ENCODE measurements at places on chromosomes 2 and 18.

- no peak for DNase-seq
Measured at GRCh38 chr2:203732092-203732952, 25.9 kb downstream of the CD28 start.

DNA sequence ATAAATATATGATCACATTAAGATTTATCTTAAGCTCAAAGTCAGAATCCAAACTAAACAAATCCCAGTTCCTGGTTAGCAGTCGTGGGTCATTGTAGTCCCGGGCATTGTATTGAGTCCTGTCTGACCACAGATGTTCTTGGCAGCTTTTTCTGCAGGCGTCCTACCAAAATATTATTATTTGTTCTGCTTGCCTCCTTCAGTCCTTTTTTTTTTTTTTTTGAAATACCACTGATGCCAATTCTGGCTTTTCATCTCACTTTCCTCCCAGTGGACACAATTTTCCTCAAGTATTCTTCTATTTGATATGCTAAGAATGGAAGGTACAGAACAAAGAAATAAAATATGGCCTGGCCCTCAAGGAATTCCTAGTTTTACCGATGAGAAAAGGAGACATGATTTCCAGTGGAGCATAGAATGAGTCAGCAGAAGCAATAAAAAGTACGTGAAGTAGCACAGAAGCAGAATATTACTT is 151.6 kb downstream of the CSRNP3 start:
- no peak for DNase-seq

DNA sequence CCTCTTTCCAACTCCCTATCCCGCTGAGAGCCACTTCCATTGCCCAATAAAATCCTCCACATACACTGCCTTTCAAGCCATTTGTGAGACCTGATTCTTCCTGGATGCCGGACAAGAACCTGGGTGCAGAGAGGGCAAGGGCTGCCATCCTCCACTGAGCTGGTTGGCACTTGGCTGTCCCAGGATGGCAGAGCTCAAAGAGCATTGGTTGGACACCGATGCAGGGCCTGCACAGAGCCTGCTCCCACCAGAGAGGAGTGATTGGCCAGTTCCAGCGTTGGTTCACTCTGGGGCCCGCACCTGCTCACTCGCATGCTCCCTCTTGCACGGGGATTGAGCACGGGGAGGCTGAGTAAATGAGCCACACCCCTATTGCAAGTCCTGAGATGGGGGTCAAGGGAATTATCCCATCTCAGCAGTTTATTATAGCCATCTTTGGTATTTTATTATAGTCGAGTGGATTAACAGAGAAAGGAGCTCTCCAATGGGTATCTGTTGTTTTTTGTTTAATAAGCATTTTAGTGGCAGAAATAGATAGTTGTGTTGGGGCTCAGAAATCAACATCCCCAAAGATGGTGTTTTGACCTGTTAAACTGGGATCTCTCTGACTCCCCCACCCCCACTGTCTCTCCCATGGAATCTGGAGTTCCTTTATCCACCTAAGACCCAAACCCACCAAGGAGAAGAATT is 19.8 kb upstream of the MGAT4A start:
- no peak for DNase-seq

DNA sequence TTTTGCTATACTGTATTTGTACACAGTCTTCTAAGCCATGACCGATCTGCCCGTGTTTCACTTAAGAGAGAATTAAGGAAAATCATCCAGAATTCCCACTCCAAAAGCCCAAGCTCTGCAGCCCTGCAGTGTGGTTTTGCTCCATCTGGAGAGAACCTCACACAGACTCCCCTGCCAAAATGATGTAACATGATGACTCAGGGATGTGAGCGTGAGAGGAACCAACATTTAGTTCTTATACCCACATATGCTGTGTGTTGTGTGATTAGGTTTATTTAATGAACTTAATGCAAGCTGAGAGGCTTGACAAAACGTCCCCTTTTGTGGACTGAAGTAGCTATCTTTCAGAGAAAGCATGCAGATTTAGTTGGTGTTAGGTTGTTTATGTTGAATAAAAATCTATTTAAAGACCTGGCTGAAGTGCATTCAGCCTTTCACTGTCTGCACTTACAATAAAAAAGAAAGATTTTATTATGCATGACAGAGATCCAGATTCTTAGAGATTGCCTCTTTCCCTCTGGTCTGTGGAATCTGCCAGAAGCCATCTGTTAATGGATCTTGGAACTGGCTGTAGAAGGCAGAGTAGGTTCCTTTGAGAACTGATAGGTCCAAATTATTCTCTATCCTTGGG is 6.3 kb downstream of the RAB12 start:
- DNase-seq, result peak; percentile 19

- peak; percentile 63 for DNase-seq
Measured at GRCh38 chr2:207796585-207797350, 27.1 kb upstream of the FZD5 start.

- DNase-seq, result no peak
Measured at GRCh38 chr2:65742977-65743376, 310.6 kb upstream of the SPRED2 start.

- DNase-seq, result peak; percentile 6
Measured at GRCh38 chr2:20590704-20591515, 60.0 kb downstream of the HS1BP3 start.

DNA sequence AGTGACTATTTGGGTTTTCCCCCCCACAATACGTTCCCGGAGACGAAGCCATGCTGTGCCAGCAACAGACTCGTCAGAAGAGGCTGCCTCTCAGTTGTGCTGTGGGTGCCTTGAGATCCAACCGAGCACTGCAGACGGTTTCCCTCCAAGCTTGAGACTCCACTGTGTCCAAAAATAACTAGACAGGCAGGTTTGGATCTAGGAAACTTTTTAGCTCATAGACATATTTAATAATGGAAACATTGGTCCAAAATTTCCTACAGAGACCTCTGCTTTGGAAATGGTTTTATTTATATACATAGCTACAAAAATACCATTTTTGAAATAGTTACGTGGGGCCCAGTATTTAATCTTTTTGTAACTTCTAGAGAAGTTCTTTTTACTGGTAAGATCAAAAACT is 63.1 kb upstream of the SPATS2L start:
- DNase-seq, result no peak

DNA sequence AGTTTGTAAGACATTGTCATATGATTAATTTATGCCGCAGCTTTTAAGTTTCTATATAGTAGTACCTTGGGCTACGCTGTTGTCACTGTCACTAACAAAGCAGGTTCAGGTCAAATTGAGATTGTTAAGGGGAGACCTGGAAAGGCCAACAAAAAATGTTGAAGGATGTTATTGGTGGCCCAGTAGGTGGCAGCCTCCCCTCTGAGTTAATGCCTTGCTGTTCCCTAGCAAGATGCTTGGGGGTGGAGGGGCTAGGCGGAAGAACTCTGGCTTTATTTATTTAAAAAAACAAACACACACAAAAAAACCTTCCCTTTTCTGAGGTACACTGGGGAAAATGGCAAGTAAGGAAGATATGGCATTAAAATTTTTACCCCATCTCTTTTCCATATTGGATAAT is 128.3 kb upstream of the ATP5MC3 start:
- DNase-seq, result peak; percentile 11

DNA sequence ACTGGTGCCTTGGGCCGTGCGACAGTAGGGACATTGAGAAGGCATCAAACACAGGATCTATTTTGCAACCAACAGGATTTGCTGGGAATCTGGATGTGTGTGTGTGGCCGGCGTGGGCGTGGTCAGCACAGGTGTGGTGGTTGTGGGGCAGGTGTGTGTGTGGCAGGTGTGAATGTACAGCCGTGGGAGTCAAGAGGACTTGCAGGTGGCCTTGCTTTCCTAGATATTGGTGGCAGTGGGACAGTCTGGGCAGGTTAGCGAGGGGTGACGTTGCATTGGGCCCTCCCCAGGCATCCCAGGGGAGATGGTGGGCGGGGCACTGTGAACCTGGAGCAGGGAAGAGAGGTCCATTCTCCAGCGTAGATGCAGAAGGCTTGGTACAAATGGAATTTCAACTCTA is 3.2 kb upstream of the LIMS2 start:
- DNase-seq, result no peak

DNA sequence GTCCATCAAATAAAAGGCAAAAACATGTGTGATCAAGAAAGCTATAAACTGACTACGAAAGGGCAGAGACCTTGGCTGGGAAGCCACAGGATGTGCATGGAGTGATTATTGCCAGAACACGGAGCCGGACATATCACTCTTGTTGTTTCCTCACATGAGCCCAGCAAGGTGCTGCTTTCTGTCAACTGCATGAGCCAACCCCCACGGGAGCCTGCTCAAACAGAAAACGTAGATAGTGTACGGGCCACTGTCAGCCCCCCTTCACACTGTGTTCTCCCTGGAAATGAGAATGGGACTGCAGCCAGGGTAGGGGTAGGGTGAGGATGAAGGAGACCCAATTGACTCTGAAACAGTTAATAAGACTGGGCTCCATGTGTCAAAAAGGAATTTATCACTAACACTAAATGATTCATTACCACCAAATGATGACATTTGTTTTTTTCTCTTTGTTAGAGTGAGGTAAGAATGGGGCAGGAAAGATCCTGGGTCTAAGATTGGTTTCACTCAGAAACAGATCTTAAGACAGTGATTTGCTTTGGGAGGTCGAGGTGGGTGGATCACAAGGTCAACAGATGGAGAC is 235.8 kb downstream of the MREG start:
- no peak for DNase-seq

- no peak for DNase-seq
Measured at GRCh38 chr18:35661483-35662146, 80.1 kb downstream of the GALNT1 start.

DNA sequence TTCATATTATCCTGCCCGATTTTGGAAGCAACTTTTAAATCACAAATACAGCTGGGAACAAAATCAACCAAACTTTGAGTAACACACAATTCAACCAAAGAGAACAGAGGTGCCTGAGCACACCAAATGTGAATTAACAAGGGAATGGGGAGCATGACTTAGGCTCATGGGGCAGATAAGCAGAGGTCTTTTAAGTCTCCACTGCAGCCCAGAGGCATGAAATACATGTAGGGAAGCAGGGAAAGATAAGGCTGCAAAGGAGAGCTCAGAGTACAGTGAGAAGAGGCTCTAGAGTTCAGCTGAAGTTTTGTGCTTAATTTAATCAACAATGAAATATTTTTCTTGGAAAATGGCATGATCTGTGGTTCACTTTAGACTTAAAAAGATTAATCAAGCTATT is 49.0 kb downstream of the CYTIP start:
- DNase-seq, result no peak

DNA sequence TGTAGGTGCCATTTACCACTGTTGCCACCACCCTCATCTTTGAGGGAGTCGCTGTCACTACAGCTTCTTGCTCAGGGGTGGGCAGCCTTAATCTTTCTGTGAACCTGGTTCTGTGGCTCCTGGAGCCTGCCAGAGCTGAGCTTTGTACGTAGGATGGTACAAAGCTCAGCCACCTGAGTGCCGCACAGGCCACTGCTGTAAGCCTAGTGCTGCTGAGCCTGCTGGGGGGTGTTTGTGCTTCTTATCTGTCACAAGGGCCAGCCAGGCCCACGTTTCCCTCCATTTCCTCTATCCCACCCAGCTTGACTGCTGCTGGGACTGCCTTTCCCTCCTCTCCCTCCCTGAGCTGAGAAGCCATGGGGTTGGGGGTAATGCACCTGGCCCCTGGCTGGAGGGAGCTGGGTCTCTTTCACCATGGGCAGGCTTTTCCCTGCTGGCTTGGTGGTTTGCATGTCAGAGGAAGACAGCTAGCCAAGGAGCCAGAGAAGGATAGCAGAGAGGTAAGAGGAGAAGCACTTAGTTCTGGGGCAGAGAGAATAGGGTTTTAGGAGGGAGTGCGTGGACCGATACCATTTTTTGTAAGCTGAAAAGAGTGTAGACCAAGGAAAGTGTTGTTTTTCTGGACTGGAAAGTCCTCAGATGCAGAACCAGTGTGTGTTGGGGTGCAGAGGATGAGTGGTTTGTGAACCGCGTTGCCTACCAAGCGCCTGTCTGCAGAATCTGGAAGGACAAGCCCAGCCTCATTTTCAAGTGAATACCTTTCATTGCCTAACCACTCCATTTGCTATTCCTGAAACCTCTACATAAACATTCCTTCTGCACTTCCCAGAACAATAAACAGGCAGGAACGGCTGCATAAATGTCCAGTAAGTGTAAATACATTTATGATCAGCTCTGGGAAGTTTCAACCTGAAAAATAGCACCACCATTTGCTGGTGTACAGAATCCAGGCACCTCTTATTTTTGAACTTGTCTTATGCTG is 45.1 kb upstream of the FHL2 start:
- DNase-seq, result peak; percentile 17

GRCh38 chr2:232547991-232548390 is 2.4 kb downstream of the TIGD1 start:
- DNase-seq, result no peak

- peak; percentile 16 for DNase-seq
Measured at GRCh38 chr18:8912348-8913326, 189.9 kb upstream of the NDUFV2 start.

- DNase-seq, result no peak
Measured at GRCh38 chr2:136705336-136705735, 60.0 kb upstream of the THSD7B start.

DNA sequence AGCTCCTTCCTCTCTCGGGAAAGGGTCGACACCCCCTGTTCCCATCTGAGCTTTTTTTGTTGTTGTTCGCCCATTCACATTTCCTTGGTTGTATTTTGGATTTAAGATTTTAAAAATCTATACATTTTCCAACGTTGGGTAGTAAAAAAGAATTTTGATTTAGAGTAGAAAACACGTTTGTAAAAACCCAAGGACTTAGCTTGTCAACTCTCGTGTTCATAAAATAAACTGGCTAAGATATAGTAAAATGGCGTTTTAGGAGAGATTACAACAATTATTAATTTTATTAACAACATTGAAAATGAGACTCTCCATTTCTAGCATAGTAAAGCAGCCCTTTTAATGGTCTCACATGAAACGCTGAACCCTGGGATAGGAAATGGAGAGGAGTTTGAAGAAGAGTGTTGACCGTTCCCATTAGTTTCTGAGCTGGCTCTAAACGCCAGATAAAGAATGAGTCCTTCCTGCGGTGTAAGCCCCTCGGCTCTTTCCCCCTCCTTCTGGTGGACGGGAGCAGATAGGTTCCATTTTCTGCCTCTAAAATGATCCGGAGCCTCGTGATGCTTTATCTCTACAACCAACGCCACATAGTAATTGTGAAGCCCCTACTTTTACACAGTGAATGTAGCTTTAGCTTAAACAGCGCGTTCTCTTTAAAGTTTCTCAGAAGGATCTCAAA is 24.0 kb upstream of the ZNF516 start:
- no peak for DNase-seq

- no peak for DNase-seq
Measured at GRCh38 chr18:21741312-21741561, 645 bp downstream of the MIB1 start.

DNA sequence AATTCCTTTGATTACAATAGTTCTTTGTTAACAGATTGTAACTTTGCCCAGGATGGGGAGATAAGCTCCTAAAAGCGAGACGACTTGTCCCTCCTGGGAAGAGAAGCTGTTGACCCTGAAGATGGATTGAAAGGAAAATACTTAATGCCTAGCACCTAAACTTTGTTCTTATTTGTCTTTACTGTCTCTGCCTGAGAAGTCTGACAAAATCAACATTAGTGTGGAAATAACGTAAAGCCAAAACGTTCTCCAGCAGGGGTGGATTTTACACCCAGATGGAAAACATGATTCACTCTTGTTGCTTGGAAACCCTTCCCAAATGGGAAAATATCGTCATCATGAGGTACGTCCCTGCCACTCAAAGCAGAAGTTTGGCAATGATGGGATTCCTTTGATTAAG is 450.1 kb downstream of the SLC4A3 start:
- DNase-seq, result no peak

GRCh38 chr18:3493501-3494244 is 43.7 kb downstream of the TGIF1 start:
- no peak for DNase-seq
